ENCODE measurements at places on chromosomes 6 and 20. TPM values are rescaled to one million over a fixed set of nuclear protein-coding genes. Genes with fewer than 3 reads are reported as not detected.

DNA sequence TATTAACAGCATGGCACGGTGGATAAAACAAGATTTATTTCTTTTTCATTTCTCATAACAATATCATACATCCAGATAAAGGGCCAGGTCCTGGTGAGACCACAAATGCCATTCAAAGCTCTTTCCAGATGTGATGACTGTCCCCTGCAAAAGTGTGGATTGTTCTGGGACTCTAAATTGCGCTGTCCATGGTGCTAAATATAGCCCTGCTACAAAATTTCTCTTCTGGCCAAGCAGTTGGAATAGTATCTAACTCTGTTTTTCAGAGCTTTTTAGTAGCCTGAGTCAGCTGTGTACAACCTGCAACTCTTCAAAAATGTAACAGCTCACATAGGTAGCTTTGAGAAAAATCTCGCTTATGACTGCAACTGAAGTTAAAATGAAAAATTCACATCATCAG is 115.8 kb downstream of the MANEA start:
- H3K36me3 ChIP-seq, result no peaks in the 10 kb centered on the region
- no peak for DNase-seq
- no peak overlapping the region for H3K4me3 ChIP-seq
- no peaks in the 10 kb centered on the region for H3K27me3 ChIP-seq
- no peak overlapping the region for H3K27ac ChIP-seq
- H3K4me1 ChIP-seq, result no peaks in the 10 kb centered on the region

PRR18 gene
- not detected for total RNA-seq

BEND3 gene
- total RNA-seq, result 3.6 TPM

HLA-DMA gene
- total RNA-seq, result 19.5 TPM

CRISP2 gene
- total RNA-seq, result 0.57 TPM
